ENCODE measurements at places on chromosomes 6 and 20.

GRCh38 chr20:36861875-36862801, 13.8 kb upstream of the TLDC2 start:
- DNase-seq: peak; percentile 79

DNA sequence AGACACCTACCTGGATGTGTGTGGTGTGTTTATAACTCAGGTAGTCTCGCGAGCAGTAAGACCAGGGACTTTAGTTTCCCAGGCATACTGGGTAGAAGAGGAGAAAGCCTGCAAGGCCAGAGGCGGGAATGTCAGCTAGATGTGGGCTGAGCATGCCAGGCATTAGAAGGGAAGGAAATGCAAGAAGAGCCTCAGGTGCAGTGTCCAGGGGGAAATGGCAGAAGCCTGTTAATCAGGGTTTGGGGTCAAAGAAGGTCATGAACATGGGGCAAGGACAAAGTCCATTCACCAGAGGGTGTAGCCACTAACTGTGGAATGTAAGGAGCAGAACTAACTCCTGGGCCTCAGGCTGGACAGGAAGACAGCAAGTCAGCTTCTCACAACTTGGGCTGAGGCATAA, 305.0 kb downstream of the SMOC2 start:
- DNase-seq: no peak

DNA sequence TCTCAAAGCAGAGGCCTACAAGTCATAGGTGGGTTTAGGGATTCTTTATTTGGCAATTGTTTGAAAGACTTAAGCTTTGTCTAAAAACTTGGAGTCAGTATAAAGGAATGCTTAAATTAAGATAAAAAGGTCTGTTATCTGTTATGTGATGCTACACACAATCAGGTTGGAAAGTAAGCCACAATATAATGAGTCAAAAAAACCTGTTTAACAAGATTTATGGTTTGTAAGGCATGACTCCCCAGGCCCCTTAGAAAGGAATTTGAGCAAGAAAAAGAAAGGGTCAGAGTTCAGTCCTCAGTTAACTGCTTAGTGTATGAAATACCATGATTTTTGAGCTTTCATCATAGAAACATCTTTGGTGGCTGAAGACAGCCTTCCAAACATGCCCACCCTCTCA, 66.8 kb upstream of the HMGN3 start:
- no peak for DNase-seq

DNA sequence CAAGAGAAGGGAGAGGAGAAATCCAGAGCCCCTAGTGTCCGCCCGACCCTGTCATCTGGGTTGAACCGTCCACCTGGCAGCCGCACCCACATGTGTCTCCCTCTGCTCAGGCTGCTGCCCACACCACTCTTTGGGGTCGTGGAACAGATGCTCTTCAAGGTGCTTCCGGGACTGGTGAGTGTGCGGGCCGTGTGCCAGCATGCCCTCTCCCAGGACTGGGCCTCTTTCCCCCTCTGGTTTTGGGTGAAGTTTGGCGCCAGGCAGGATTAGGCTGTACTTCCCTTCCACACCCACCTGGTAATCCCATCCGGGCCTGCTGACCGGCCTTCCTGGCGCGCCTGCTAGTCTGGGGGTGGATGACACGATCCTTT, 7.9 kb downstream of the BPIFB3 start:
- no peak for DNase-seq

DNA sequence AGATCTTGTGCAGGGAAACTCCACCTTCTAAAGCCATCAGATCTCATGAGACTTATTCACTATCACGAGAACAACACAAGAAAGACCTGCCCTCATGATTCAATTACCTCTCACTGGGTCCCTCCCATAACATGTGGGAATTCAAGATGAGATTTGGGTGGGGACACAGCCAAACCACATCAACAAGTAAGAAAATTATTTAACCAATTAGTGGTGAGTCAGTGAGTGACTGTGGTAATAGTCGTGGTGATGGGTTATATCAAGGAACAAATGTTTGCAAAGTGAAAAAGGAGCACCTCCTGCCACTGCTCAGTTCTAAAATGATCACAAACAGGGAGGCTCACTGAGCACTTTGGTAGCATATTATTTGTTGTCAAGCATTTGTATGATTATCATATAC, 20.6 kb downstream of the EPM2A start:
- DNase-seq: no peak

DNA sequence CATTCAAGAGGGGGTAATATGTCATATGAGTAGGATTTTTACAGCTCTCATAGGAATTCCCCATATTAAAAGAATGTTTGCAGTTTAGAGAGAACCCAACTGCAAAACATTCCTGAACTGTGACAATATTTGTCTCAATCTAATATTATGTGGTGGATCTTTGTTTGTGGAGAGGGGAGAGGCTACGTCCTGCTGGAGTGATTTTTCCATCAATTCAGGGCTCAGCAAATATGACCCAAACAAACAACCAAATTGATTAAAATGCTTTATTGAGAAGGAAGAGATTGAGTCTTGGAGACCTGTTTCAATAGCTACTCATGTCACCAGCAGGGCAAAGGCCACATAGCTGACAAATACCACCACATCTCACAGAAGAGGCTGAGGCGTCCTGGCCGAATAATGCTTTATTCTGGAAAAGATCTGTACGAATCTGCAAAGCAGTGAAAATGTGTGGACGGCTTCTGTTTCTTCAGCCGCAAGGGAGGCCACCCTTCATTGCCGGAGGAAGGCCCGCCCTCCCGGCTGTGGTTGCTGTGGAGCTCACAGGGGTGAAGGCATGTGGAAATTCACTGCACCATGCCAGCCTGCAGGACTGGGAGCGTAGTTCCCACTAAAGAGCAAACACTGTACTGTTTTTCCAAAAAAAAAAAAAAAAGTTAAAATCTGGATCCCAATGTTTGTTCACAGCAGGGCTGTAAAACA, 89.7 kb upstream of the QKI start:
- no peak for DNase-seq

- no peak for DNase-seq
Observed at GRCh38 chr20:52003415-52003814, 188.2 kb downstream of the ZFP64 start.

DNA sequence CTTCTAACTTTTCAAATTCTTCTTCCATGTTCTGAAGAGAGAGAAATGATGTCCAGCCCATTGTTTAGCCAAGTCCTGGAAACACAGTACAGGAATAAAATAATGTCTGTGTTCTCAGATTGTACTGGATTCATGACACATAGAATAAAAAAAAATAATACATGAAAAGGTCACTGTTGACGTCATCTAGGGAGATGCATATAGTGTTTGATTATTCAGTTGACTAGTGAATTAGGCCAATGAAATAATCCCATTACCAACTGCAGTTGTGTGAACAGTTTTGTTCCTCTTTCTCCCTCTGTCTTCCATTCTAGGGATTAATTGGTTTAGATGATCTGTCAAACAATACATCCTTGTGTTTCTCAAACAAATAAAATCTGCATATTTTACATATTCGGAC, 222.8 kb downstream of the ALDH8A1 start:
- no peak for DNase-seq
